ENCODE measurements at places on chromosomes 2 and 18.

DNA sequence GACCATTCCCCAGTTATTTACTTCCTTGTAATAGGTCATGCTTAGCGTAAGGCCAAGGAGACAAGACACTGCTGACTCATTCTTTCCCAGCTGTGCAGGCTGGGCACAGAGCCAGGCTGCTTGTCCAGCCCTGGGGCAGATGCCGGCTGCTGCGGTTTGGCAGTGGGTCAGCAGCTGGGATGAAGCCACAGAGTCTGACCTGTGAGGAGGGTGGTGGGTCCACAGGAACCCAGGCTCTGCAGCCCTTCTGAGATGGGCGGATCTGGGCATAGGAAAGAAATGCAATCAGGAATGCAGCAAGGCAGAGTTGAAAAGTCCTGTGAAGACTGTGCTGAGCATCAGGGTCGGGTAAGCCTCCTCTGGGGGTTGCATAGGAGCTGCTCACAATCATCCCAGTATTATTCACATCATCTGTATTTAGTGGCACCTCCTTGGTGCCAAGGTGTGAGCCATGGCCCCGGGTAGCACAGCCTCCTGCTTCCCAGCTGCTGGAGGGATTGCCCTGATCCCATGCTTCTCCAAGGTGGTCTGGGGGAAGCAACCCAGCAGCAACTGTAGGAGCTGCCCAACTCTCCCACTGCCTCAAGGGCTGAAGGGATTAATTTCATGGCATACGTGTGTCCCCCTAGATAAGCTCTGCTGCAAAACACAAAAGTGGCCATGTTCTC lies 139.0 kb downstream of the DDX1 start:
- no peak for DNase-seq

DNA sequence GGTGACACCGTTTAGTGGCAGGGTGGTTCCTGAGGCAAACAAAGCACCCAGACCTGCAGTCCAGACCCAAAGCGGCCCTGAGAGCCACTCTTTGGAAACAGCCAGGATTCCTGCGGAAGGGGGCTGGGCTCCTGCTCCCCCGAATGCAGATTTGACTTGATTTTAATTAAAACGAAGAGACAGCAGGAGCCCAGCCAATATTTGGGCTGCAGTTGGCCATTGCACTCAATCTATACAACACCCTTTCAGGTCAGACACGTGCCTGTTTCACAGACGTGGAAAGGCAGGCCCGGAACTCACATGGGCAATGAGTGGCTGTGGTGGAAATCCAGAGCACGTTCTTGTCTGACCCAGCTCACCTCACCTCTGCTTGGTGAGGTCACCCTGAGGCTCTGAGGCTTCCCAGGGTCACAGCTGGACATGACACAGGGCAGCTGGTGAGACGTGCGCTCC lies 122.4 kb downstream of the NDUFA10 start:
- no peak for DNase-seq

GRCh38 chr2:109341355-109342255 lies 212.6 kb downstream of the SH3RF3 start:
- DNase-seq: no peak

GRCh38 chr2:39719317-39719716 lies 53.6 kb downstream of the TMEM178A start:
- no peak for DNase-seq

GRCh38 chr18:55114876-55115275 lies 155.6 kb upstream of the CCDC68 start:
- DNase-seq: no peak

- DNase-seq: no peak
Measured at GRCh38 chr2:227613272-227613660, 1.4 kb downstream of the SCYGR3 start.

DNA sequence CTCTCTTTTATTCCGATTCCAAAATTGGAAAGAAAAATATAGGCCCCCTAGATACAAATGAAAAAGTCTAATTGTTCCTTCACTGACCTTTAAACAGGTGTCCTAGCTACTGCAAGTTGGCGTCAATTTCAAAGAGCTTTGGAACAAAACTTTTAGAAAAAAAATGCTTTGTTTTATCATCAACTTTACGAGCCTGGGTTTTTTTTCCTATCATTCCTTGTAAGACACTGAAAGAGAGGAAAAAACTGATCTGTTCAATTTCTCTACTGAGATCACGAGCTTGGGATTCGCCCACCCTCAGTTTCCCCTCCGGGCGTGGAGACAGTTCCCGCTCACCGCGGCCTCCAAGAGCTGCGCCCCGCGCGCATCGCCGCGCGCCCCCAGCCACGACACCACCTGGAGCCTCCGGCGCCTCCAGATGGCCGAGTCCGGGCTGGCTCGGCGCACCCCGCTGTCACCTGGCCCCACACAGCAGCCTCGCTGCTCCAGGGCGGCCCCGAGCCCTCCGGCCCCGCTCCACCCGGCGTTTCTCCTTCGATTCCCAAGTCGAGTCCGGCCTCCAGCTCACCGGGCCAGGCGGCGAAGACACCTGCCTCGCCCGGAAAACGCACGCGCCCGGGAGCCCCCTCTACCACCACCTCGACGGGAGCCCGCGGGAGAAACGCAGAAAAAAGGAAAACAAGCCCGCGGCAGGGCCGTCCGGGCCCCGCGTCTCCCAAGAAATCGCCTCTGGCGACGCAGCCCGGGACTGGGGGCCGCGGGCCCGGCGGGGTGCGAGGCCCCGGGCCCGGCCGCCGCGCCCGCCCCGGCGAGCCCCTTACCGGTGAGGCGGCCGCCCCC lies 656 bp downstream of the TBC1D8 start:
- DNase-seq: no peak

GRCh38 chr2:147630585-147630984 lies 214.2 kb upstream of the ACVR2A start:
- no peak for DNase-seq

DNA sequence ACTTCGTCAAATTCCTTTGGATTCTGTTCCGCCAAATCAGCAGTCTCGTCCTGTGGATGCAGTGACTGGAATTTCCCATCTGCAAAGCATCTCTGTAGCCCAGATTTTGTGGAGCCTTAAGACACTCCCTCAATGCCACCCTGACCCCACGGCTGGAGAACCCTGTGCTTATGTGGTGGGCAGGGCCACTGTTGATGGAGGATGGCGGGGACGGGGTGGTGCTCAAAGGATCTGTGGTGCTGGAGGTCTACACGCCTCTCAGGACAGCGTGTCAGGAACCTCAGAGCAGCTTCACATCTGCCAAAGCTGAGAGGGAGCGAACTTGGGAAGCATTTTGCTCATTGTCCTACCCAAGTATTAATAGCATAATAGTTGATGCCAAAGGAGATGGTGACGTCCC lies 200.1 kb downstream of the MGAT5 start:
- DNase-seq: no peak
